Cardiac muscle cell (in vitro differentiated cells and primary cell): ENCODE measurements at places on chromosomes 11 and 22. TPM values are rescaled to one million over a fixed set of nuclear protein-coding genes. Genes with fewer than 3 reads are reported as not detected.
A peak's percentile ranks its signal among the peaks of the same experiment; 100 is the strongest.

SLC7A4 gene
- 1.8 and 4.0 TPM in 2 replicates for total RNA-seq

OR6M1 gene
- not detected in 2 replicates for total RNA-seq

GRCh38 chr11:47158242-47158641 is 18.4 kb downstream of the ARFGAP2 start:
- no peak for DNase-seq

RFPL3 gene
- total RNA-seq = not detected in 2 replicates

CYB5R2 gene
- 2.1 and 4.1 TPM in 2 replicates for total RNA-seq

- DNase-seq = no peak
These were observed 47.7 kb downstream of the TST start for GRCh38 chr22:36971341-36972125.

DNA sequence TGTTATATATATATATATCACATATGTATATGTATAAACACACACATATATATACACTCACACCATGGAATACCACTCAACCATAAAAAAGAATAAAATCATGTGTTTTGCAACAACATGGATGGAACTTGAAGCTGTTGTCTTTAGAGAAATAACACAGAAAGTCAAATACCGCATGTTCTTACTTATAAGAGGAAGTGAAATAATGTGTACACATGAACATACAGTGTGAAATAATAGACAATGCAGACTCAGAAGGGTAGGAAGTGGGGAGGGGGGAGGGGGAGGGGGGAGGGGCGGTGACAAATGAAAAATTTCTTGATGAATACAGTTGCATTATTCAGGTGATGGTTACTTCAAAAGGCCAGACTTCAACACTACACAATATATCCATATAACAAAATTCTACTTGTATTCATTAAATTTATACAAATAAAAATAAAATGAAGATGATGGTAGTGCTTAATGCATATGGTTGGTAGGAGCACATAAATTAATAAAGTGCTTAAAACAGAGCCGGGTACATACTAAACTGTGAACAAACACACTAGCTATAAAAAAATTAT is 5.8 kb upstream of the OR5B2 start:
- DNase-seq = no peak

C11orf16 gene
- not detected in 2 replicates for total RNA-seq

DGKZ gene
- total RNA-seq = 81.8 TPM in 2 replicates

- DNase-seq = no peak
These were observed 17.8 kb upstream of the CARS1 start for GRCh38 chr11:3074912-3075589.

- no peak for DNase-seq
These were observed 30.0 kb upstream of the MMP7 start for GRCh38 chr11:102560555-102561011.

- no peak for DNase-seq
These were observed 14.1 kb downstream of the RHBDD3 start for GRCh38 chr22:29253561-29254285.

GRCh38 chr11:35689081-35689996 is 26.8 kb downstream of the TRIM44 start:
- DNase-seq = peak; percentile 34

CHST1 gene
- 3.1 and 4.3 TPM in 2 replicates for total RNA-seq

DNA sequence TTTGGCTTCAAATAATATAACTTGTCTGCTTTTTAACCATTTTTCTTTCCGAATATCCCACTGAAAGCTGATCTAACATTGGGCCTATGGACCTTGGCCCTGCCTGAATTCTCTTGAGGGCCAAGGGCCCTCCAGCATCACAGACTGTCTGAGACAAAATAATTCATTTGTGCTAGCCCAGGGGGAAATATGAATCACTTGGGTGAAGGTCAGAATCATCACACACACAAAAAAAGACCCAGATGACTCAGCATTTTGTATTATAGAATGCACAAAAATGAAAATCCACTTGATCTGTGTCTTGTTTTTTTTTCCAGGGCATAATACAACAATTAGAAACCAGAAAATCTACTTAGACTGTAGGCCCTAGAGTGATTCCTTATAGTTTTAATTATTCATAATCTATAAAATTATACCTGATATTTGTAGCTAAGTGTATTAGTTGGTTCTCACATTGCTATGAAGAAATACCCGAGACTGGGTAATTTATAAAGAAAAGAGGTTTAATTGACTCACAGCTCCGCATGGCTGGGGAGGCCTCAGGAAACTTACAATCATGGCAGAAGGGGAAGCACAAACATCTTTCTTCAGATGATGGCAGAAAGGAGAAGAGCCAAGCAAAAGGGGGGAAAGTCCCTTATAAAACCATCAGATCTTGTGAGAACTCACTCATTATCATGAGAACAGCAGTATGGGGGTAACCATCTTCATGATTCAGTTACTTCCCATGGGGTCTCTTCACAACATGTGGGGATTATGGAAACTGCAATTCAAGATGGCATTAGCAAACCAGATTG is 15.6 kb upstream of the RDX start:
- peak; percentile 40 for DNase-seq

IGLL1 gene
- total RNA-seq = not detected in 2 replicates

DNA sequence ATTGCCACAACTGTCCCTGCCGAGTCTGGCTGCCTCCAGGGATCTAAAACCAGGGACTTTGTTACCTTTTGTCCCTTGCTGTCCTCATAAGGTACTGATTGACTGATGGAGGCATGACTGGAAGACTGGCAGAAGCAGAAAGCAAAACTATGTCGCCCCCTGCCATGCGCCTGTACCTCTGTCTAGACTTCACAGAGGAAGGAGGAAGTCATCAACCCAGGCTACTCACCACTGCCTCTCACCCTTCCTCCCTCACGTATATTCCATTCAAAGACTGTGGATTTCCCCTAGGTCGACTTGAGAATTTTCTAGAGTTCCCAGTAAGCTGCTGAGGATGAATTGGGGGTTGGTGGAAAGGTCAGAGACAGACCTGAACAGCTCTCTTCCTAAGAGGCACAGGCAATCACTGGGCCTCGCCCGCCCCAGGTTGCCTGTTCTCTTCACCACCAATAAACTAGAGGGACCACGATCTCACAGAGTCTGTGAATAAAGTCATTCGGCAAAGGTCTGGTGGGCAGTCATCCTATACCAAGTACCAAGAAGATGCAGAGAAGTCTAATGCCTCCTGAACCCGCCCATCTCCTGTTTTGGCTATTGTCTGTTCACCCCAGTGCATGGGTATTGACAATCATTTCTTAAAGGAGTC is 27.5 kb upstream of the CHST1 start:
- no peak for DNase-seq

MS4A12 gene
- not detected in 2 replicates for total RNA-seq

DNA sequence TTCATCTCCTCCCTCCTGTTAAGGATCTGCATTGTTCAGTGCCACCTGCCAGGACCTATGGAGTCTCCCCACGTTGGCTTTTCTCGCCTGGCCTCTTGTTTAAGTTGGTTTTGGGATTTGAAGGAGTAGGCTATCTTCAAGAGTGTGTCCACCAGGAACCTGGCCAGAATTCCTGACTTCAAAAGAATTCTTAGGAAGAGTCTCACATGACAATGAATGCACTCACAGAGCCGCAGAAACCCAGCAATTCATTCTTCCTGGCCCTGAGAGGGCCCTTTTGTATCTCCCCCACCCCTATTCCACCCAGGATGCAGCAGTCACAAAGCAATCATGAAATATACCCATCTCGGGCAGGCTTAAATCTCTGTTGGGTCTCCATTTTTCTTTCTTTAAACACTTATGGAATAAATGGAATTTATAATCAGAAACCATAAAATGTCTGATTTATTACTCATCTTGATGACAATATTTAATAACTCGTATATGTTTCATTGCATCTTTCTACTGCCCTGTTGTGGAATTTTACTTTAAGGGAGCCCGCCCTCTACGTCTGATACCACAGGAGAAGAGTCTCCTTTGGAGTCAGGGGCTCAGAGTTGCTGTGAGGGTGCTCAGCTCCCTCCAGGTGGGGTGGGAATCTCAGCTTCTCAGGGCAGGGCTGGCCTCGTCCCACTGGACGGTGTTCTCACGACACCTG is 507.0 kb downstream of the NTM start:
- no peak for DNase-seq

DNA sequence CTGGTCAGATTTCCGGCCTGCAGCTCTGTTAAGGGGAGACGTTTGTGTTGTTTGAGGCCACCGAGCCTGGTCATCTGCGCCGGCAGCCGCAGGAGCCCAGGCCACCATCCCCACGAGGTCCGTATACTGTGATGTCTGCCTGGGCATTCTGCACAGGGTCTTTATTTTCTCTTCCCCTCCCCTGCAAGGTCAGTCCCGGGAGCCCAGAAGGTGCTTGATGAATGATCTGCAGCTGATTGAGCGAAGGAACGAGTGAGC is 45.4 kb downstream of the CTTN start:
- no peak for DNase-seq
